Type B pancreatic cell (in vitro differentiated cells): ENCODE measurements at places on chromosomes 6 and 20. TPM values are rescaled to one million over a fixed set of nuclear protein-coding genes. Genes with fewer than 3 reads are reported as not detected.

Gene GSTA4
- total RNA-seq: 51.0 and 72.9 TPM in 2 replicates

Gene ADTRP
- total RNA-seq: 1.4 and 3.2 TPM in 2 replicates

Gene POPDC3
- total RNA-seq: 1.1 and 6.0 TPM in 2 replicates

Gene MLN
- total RNA-seq: 0.65 and 4.6 TPM in 2 replicates

Gene HLA-G
- 4.6 and 8.3 TPM in 2 replicates for total RNA-seq

Gene HCK
- not detected in 2 replicates for total RNA-seq

Gene SAMD10
- 7.4 and 16.9 TPM in 2 replicates for total RNA-seq

Gene NNAT
- total RNA-seq: 19.2 and 114 TPM in 2 replicates

Gene HDDC2
- total RNA-seq: 61.8 and 90.0 TPM in 2 replicates
